ENCODE measurements at places on chromosomes 6 and 20. TPM values are rescaled to one million over a fixed set of nuclear protein-coding genes. Genes with fewer than 3 reads are reported as not detected.

DNA sequence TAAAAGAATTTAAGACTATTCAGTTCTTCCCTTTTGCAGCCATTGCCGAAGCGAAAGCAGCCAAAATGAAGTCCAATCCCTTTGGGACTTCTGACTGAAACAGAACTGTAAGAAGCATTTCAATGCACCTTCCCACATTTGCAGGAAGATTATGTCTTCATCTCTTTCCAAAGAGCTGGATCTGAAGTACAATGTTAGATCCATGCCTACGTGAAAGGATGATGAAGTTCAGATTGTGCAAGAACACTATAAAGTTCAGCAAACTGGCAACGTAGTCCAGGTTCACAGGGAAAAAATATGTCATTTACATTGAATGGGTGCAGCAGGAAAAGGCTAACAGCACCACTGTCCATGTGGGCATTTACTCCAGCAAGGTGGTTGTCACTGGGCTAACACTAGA lies 6.0 kb upstream of the FILIP1 start:
- DNase-seq, result no peak

Gene ARMC12
- total RNA-seq, result 0.37 TPM

Gene PARD6B
- total RNA-seq, result 0.28 TPM

DNA sequence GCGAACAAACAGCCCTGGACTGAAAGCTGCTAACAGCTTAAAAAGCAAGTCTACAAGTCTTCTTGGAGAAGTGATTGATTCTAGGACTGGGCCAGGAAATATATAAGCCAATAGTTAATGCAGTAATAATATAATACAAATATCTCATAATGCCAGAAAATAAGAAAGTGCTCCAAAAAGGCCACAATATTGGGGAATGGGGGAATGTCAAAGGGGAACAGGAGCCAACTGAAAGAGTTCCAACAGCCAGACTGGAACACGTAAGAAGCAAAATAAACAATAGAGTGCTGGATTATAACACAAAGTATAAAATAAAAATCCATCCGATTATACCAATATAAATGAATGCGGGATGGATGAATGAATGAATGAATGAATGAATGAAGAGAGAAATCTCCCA lies 295.8 kb downstream of the NRN1 start:
- no peak for DNase-seq

GRCh38 chr20:22575087-22575721 lies 9.2 kb downstream of the FOXA2 start:
- DNase-seq, result no peak

GRCh38 chr6:156348424-156348823 lies 428.8 kb upstream of the ARID1B start:
- peak; percentile 87 for DNase-seq

Gene C20orf204
- 13.3 TPM for total RNA-seq

Gene TRAPPC3L
- 0.17 TPM for total RNA-seq

- no peak for DNase-seq
Measured at GRCh38 chr6:2426561-2427340, 181.3 kb upstream of the GMDS start.

All from dermis blood vessel endothelial cell (primary cell).